ENCODE measurements at places on chromosomes 3 and 15.
A peak's percentile ranks its signal among the peaks of the same experiment; 100 is the strongest.

GRCh38 chr15:70014331-70014730, 83.4 kb downstream of the TLE3 start:
- no peak for DNase-seq

GRCh38 chr3:154250291-154250690, 74.0 kb downstream of the DHX36 start:
- no peak for DNase-seq

GRCh38 chr3:171365489-171365888, 94.7 kb downstream of the TNIK start:
- DNase-seq: no peak

GRCh38 chr3:99626417-99626788, 12.0 kb upstream of the COL8A1 start:
- DNase-seq: no peak

GRCh38 chr3:16474216-16474615, 39.3 kb downstream of the RFTN1 start:
- no peak for DNase-seq

GRCh38 chr3:113194823-113195401, 16.4 kb upstream of the BOC start:
- no peak for DNase-seq

DNA sequence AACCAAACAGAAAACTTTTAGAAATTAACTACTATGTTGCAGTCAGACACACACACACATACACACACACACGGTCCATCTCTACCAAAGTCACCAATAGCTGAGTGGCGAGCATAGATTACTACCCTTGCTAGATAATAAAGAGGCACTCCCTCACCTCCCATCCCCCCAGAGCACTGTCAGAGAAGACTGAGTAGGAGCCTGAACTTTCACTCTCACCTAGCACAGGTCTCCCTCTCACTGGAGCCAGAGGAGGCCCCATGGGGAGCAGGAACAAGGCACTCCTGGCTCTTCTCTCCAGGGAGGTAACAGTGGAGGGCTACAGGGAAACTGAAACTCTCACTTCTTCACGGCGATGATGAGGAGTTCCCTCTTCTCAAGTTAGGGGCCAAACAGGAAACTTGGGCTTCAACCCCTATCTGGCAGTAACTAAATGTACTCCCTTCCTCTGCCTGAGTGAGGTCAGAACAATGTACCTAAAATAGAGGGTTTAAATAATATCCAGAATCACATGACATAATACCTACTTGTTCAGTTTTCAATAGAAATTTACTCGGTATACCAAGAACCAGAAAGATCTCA, 975.3 kb upstream of the GBE1 start:
- no peak for DNase-seq

DNA sequence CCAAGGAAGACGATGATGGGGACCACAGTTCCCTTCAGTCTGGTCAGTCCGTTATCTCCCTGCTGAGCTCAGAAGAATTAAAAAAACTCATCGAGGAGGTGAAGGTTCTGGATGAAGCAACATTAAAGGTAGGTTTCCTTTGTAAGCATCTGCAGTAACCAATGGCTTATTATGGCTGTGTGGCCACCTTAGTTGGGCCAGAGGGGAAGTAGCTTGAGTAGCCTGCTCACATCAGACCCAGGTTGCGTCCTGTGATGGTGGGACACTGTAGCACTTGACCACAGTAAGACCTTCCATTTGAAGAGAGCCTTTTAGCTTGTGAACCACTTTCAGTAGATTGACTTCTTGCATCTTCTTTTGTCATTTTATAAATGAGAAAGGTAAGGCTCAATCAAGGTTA, 22.6 kb downstream of the STARD5 start:
- no peak for DNase-seq

GRCh38 chr3:68832680-68833079, 99.7 kb downstream of the TAFA4 start:
- no peak for DNase-seq

DNA sequence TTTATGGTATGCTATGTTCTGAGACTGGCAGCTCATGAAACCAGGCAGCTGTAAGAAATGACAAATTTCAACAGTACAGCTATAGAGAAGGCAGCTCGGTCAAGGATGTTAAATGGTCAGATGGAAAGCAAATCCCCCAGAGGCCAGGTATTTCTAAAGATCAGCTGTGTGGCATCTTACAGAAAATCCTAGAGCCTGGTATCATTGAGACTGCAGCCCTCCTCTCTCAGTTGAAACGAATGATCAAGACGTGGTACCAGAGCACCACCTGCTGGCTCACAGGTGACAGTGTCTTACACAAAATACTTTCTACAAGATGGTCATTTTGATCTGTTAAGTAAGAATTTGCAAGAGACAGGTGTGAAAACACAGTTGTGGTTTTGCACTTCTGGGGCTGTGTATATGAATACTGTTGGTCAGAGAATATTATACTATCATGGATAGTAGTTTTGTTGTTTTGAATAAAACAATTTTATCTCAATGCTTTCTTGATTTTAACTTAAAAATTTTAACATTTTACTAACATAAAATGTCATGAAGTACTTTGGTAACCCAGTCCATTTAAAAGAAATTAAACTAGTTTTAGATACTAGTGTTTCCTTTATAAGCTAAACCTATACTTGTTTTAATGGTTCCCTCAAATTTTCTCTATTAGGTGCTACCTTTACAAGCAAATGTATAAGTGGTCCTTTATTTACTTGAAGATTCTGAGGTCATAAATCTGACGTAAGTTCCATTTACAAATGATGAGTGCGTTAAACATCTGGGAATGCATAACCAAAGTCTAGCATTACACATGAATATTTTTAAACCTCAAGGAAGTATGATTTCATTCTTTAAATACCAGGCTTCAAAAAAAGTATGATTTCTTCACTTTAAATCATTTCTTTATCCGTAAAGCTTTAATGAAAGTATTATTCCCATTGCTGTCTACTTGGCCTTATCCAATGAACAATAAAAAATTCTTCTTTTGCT, 121.8 kb downstream of the PDZRN3 start:
- DNase-seq: peak; percentile 27

GRCh38 chr15:101510212-101511197, 21.0 kb upstream of the PCSK6 start:
- DNase-seq: no peak

- DNase-seq: no peak
Observed at GRCh38 chr15:92141607-92142006, 252.1 kb upstream of the ST8SIA2 start.

DNA sequence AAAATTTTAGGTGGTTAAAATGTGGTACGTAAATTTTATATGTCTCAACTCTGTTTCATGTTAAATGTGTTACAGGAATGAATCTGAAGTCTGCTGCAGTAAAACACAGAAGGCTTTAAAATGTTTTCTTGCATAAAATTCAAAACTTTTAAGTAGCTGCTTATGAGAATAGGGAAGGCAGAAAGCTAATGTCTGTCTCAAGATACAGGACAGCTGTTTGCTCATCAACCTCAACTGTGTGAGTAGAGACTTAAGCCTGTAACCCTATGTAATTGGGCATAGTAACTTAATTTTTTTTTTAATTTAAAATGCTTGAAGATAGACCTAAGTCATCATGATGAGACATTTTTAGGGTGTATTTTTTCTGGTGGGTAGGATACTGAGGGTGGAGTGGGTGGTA, 38.9 kb downstream of the ZFAND6 start:
- DNase-seq: no peak

GRCh38 chr3:73255609-73256029, 194.2 kb downstream of the EBLN2 start:
- no peak for DNase-seq

DNA sequence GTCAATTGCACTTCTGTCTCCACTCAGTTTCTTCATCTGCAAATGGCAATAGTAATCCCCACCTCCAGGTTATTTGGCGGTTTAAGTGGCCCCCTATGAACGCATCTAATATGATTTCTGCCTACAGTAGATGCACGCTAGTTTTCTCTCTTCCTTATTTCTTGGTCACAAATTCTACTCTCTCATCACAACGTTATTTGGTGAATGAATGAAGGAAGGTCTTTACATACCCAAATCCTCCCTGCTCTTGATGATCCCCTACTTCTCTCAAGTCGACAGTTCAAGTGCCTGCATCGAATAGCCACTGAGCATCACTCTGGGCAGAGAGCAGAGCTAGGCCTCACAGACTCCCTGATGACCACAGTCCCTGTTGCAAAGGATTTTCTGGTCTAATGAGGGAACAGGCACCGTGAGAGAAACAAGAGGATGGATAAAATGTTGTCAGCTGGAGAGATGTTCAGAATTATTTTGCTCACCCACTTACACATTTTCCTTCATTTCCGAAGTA, 181.2 kb upstream of the SMAD3 start:
- DNase-seq: no peak

DNA sequence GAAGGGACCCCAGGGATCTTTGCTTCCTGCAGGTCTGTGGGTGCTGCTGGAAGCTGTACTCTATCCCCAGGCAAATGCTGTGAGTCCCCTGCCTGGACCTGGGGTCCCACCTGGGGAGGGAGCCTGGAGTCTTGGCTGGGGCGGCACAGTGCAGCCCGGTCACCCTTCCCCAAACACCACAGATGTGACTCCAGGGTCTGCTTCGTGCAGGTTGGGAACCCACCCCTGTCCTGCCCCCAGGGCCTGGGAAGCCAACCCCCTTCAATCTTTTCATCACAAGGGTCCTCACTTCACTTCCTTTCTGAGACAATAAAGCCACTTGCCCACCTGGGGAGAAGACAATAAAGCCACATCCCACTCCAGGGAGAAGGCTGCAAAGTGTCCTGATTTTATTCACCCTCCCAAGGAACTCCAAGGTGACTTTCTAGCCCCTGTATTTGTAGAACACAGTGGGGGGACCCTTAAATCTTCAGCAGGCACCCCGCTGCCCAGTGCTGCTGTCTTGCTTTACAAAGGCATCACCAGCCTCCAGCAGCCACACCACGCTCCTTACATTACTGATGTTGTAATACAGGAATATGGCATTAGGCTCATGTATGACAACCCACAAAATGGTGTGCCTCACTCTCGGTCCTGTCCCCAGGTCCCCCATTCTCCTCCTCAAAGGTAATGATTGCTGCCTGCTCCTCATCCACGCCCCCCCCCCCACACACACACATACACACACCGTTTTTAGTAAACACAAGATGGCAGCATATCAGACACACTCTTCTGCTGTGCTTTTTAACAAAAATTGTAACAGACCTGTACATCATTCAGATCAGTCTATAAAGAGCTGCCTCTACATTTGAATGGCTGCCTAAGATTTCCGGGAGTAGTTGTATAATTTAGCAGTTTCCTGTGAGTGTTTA, 9.9 kb downstream of the C3orf22 start:
- no peak for DNase-seq

- no peak for DNase-seq
Observed at GRCh38 chr15:79160211-79160610, 69.6 kb upstream of the RASGRF1 start.

DNA sequence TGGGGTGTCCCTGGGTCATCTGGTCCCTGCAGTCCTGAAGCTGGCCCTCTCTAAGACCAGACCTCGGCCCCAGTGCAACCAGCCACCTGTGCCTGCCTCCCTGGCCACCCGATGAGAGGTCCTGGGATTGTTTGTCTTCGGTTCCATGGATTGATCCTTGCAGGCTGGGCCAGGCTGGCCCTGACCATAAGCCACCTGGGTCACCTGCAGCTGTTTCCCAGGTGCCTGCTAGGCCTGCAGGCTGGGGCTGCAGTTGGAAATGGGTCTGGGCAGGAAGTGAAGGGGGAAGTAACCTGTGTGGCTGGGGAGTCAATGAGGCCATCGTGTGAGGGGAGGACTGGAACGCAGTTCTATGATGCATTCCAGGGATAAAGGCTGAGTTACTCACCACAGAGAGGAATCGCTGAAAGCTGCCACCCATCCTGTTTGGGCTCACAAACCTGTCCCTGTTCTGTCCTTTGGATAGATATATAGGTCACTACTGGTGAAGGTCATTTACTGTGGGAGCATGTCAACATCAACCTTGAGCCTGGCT, 30.9 kb upstream of the VPS8 start:
- DNase-seq: no peak

- no peak for DNase-seq
Observed at GRCh38 chr3:151421938-151422337, 37.4 kb upstream of the P2RY12 start.

DNA sequence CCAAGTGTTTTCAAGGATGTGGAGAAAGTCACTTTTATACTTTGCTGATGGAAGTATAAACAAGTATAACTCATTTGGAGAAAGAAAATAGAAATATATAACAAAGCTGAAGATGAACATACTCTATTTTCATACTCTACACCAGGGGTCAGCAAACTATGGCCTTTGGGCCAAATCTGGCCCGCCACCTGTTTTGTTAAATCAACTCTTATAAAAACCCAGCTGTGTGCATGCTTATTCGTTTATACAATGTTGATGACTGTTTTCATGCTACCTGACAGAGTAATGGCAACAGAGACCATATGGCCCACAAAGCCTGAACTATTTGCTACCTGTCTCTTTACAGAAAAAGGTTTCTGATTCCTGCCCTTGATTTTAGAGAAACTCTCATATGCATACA, 124.0 kb downstream of the NR1D2 start:
- no peak for DNase-seq

DNA sequence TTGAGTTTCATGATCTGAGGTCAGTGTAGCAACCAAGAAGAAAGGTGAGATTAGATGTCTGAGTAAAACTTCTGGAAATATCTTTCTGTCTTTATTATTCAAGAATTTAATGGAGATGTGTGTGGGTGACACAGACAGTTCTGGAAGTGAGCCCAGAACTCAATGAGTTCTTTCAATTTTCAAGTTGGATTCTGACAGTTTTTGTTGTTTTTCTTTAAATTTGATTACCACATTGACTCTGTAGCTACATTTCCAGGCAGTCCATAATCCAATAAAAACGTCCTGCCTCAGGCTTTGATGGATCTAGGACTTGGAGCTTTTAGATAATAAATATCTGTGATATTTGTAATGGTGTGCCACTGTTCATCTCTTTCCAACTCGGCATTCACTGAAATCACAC, 3.9 kb upstream of the PARP14 start:
- no peak for DNase-seq

DNA sequence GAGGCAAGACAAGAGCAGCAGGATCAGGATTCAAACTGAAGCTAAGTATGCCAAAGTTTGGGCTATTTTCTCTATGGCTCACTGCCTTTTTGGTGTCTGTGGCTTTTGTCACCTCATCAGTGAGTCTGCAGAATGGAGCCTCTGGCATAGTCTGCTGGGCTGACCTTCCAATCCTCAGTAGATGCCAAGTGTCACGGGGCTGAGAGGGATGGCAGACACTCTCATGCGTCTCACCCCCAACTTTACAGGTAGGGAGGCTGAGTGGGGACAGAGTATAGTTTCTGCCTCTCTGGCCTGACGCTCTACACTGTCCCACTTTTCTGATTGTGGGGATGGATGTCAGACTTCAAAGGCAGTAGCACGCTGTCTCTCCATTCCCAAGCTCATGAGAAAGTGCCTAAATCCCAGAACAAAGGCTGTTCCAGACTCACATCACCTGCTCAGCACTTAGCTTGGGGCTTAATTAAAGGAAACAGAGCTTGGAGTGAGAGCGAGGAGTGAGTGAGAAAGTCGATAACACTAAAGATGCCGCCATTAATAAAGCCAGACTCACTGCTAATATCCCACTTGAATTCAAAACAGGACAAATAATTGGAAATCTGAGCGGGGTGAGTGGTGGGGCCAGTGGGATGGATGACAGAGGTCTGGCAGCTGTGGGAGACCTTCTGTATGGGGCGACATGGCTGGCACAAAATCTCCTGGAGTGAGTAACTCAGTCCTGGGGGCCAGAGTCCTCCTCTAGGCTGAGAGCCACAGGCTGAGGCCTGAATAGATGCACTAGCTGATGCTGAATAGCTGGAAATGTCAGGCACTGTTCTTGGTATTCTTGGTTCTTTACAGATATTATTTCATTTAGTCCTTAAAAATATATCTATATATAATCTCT, 78.4 kb upstream of the MRPS22 start:
- DNase-seq: no peak

- no peak for DNase-seq
Observed at GRCh38 chr15:92361321-92362000, 32.2 kb upstream of the ST8SIA2 start.

Data from activated CD4-positive, alpha-beta T cell treated with anti-CD3 and anti-CD28 coated beads, Interleukin-2, amount 50 U/mL, for 24 hours (primary cell).